Spinal cord (tissue), 10 donors: ENCODE measurements at places on chromosomes 3 and 15.
A peak's percentile ranks its signal among the peaks of the same experiment; 100 is the strongest.

- no peak for DNase-seq
These were observed 35.4 kb upstream of the INO80 start for GRCh38 chr15:41151451-41152005.

DNA sequence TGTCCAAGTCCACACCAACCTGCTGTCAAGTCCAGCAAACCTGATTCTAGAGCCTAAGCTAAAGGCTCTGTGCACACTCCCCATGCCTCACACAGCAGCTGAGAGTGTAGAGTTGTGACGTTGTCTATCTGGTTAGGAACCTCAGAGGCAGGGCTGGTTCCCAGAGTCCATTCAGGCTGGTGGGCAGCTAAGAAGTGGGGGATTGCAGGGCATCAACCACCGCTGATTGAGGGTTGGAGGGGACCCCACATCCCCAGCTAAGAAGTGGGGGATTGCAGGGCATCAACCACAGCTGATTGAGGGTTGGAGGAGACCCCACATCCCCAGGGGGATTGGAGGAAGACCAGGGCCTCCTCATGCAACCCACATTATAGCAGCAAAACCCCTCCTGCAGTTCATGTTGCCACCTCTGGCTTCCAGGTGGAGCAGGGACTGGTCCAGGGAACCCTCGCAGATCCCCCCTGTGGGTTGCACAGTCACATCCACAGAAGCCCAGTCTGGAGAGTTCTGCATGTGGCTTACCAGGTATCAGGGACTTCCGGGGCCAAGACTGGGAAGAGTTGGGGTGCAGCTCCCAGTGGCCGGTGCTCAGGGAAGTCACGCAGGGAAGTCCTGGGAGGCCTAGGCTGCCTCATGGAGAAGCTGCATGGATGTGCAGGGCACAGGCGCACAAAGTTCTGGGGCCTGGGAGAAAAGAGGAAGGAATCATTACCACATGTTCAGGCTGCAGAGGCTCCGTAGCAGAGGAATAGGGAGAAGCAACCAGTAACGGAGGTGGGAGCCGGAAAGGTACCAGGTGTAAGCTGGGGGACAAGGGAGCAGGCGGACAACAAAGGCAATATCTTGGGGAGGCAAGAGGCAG is 71.4 kb upstream of the PCSK6 start:
- no peak for DNase-seq

- peak; percentile 42 for DNase-seq
These were observed 355.4 kb downstream of the FGF12 start for GRCh38 chr3:192371870-192372400.

DNA sequence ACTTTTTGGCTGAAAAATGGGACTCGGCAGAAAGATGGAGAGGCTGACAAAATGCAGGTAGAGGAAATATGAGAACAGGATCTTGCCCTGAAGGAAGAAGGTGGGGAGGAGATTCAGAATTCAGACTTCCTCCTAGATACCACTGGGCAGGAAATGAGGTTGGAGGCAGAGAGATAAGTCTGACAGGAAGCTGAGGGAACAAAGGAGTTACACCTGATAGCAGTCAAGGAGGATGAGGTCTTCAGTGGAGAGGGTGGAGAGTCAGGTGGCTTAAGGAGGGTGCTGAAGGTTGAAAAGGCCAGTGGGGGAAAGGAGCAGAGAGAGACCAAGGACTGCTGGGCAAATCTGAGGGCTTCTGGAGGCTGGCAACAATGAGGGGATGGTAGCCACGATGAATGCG is 56.8 kb downstream of the CCR4 start:
- no peak for DNase-seq

DNA sequence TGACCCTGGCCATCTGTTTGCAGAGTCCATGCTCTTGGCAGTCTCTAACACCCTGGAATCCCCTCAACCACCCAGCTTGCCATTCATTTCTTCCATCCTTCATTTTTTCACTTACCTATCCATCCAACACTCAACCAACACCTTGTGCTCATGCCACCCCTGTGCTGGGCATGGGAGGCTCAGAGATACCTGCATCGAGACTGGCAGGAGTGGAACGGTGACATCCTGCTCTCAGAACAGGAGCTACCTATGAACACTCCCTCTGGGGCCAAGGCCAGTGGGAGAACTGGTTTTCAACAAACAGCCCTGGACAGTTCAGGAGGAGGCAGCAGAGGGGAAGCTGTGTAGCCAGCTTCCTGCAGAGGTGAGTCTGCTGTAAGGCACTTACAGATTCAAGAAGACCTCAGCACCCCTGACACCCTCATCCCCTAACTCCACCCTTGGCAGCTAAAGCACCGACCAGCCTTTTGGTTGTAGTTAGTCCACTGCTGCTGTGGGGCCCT is 19.5 kb upstream of the ATP2B2 start:
- DNase-seq, result no peak

GRCh38 chr3:46666453-46666845 is 27.0 kb downstream of the ALS2CL start:
- DNase-seq, result no peak

GRCh38 chr3:64082961-64083541 is 59.8 kb upstream of the PSMD6 start:
- DNase-seq, result no peak

DNA sequence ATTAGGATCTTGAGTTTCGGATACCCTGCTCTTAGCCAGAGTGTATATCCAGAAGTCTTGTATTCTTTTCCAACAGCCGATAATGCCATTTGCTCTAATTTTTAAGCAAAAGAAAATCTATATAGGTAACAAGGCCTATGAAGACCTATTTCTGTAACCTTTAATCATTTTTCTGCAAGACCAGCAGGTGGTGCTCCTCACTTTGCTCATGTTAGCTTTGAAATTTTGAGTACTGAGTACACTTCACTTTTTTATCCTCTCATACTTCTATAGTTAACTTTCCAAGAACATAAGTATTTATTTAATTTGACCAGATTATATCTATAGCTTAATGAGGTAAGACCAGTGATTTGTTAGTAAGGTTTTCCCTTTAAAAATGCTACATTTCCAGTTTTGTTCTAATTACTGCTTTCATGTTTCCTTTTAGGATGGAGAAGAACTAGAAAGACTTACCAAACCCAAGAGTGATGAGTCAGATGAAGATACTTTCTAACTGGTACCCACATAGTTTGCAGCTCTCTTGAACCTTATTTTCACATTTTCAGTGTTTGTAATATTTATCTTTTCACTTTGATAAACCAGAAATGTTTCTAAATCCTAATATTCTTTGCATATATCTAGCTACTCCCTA is 20.5 kb downstream of the SLC35A5 start:
- DNase-seq, result no peak

DNA sequence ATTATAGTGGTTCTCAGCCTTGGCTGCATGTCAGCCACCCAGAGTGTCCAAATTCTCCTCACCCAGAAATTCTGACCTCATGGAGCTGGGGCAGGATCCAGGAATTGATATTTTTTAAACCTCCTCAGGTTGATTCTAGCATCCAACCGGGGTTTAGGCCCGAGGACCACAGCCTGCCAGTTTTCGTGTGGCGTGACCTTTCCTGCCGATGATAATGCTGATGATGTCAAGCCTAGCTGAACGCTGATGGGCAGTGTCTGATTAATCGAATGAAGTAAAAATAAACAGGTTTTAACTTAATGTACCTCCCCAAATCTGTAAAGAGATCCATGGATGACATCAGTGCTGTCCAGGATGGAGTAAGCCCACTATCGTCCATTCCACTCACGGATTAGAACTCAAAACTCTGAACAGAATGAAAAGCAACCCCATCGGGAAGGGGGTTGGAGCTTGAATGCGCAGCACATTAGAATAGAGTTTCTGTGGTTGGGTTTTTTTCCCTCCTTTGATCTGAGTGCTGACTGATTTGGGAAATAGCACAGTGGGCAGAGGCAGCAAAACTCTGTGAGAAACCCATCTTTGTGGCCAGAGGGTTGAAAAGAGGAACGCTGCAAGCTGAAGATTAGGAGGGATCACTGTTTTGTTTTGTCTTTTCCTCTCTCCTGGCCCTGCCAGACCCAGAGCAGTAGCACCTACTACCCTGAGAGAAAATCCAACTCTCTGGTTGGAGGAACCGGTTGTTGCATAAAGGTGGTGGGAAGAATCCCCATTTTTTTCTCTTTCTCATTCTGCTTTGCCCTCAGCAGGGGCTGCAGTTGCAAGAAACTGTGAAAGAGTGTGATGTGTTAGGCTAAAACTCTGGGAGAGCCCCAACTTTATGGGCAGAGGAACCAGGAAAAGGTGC is 153.9 kb downstream of the APBA2 start:
- DNase-seq, result no peak

GRCh38 chr3:154779571-154779970 is 300.5 kb upstream of the MME start:
- peak; percentile 12 for DNase-seq

DNA sequence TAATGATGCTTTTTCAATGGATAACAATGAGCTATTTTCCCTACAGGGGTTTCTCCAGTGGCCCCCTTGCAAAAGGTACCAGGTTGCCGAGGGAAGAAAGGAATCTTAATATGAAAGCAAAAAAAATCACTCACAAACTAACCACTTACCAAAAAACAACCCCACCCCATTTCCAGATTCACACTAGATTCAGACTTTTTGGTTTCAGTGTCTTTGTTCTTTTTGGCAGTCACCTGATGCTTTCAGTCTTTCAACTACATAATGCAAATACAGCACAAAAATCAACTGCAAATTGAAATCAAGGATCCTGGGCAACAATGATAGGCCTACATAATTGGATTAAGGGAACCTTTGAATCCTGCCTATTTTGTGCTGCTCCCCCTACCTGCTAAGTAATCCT is 71.1 kb upstream of the RAP2B start:
- no peak for DNase-seq

DNA sequence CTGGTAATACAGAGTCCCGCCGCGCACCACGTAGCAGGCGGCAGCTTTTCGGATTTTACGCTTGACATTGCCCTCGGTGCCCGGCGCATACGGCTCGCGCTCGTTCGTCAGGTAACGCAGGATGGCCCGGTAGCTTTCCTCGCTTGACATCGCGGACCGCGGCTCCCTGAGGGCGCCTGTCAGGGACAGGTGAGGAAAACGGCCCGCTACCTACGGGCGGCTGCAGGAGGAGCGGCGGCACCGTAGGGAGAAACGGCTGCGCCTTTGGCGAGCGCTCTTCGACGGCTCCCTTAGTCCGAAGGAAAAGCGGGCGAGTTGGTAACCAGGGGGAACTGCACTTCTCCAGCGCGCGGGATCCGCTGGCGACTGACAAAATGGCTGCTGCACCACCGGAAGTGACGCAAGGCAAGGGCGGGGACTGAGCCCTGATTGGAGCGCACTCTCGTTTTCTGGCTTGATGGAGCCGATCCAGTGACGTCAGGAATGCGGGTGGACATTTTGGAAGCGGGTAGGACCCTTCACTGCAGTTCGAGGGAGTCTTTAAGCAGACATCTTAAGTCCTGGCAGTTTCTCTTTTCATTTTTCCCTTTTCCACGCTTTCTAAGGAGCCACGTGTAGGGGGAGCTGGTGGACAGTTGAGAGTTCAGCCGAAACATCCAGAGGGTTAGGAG is at the start of gene ZBTB11:
ZBTB11 (minus strand) TSS at position 368 of the 671 bp plus-strand sequence; CDS start at position 150, 218 bp downstream.
- peak; percentile 96 for DNase-seq

GRCh38 chr3:134104031-134104430 is 74.3 kb upstream of the SLCO2A1 start:
- DNase-seq, result no peak

DNA sequence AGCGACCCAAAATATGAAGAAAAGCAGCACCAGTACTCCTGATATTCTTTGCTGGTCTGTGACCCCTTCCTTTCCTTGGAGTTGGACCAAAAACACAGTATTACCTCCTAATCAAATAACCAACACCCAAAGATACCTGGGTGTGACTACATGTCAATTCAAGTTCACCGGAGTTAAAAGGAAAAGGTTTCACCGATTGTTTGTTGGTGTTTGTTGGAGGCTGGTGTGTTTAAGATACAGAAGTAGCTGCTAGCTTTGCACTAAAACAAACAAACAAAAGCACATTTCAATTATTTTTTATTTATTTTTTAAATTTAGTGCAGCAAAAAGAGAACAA is 81.5 kb downstream of the MYO1E start:
- DNase-seq, result no peak

GRCh38 chr3:103127098-103127630 is 692.3 kb downstream of the ZPLD1 start:
- no peak for DNase-seq

DNA sequence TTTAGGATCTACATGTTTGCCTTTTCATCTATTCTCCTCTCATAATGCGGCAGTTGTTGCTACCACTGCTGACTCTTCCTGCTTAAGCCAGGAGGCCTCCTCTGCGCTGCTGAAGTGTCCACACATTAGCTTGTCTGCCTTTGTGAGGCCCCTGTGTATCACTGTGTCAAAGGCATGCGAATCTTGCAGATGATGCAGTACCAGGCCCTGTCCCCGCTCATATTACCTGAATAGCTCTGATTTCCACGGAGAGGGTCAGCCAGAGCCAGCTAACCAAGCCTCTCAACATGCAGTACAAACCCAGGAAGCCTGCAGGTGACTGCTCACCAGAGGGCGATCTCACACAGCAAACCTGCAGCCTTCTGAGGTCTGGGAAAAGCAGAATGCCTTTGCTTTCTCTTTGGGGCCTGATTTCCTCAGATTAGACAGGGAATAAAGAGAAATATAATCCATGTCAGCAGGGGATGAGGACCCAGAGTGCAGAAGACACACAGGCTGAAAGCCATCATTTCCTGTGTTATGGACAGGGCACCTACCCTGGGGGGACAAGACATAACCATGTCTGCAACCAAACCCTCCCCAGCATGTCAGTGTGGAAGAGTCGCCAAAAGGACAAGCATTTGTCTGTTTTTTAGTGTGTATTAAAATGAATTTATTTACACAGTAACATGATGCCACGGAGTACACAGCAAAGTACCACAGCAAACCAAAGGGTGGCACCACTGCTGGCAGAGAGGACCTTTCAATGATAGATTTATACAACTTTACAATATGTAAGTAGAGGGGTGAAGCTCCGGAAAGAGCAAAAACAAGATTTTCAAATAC is 36.8 kb upstream of the TSPAN3 start:
- DNase-seq, result peak; percentile 85

DNA sequence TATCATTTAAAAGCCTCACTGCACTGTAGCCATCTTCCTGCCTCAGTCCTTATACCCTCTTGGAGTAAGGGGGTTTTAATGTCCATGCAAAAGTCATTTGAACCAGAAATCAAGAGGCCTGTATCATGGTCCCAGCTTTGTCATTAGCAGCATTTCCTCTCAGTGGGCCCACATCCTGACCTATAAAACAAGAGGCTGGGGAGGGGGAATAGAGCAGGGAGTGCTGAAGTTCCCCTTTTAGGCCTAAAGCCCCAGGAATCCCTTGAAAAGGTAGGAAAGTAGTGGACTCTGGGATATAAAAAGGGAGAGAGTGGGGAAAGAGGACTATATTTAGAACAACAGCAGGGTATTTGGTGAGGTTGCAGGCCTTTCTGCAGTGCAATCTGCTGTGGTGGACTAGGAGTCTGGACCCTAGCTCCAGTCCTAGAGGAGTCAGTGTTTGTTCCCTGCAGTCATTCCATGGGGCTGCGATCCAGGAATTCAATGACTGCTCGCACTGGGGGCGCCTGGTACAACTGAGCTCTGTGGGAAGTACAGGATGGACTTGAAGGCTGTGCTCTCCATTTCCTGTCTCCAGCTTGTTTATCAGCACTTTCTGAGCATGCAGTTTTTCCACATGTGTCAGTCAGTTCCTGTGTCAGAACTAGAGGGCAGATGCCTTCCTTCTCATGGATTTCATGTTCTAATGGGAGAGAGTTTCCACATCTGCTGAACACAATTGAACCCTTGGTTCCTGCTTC is 46.8 kb downstream of the PDHB start:
- DNase-seq, result no peak
